ENCODE measurements at places on chromosomes 11 and 22. TPM values are rescaled to one million over a fixed set of nuclear protein-coding genes. Genes with fewer than 3 reads are reported as not detected.

C11orf87 gene
- total RNA-seq: 0.05 TPM

E2F8 gene
- total RNA-seq: 5.6 TPM

APOBEC3B gene
- total RNA-seq: 28.4 TPM

PTGDR2 gene
- total RNA-seq: not detected

ANO5 gene
- 2.2 TPM for total RNA-seq

NAALAD2 gene
- not detected for total RNA-seq

C11orf42 gene
- total RNA-seq: not detected

RASGRP2 gene
- 1.7 TPM for total RNA-seq

FXYD2 gene
- 16.3 TPM for total RNA-seq

MPZL3 gene
- total RNA-seq: 0.37 TPM

ROBO4 gene
- not detected for total RNA-seq

MOV10L1 gene
- total RNA-seq: 0.03 TPM

OR51B2 gene
- not detected for total RNA-seq

NXPE1 gene
- total RNA-seq: not detected

SLC22A6 gene
- not detected for total RNA-seq

NLRP10 gene
- total RNA-seq: not detected

TBX1 gene
- total RNA-seq: 4.2 TPM

FGF19 gene
- 0.12 TPM for total RNA-seq

BTBD18 gene
- not detected for total RNA-seq

DEFB131B gene
- not detected for total RNA-seq

CRYBA4 gene
- total RNA-seq: not detected

C11orf21 gene
- total RNA-seq: not detected

RAB38 gene
- 0.98 TPM for total RNA-seq

LMO2 gene
- total RNA-seq: 0.69 TPM

PDE2A gene
- 2.1 TPM for total RNA-seq

MGAT3 gene
- total RNA-seq: 0.91 TPM

MRGPRE gene
- total RNA-seq: 0.17 TPM

CHST1 gene
- total RNA-seq: 1.3 TPM

TBRG1 gene
- total RNA-seq: 16.3 TPM

BAIAP2L2 gene
- 7.8 TPM for total RNA-seq

TEX54 gene
- total RNA-seq: not detected

SYT7 gene
- 1.3 TPM for total RNA-seq

HIC2 gene
- total RNA-seq: 2.6 TPM

SCGB1C1 gene
- not detected for total RNA-seq

PATE4 gene
- not detected for total RNA-seq

ROBO3 gene
- total RNA-seq: 3.4 TPM

CRYBB2 gene
- not detected for total RNA-seq

Measured in A549 treated with Hydrocortisone at 1 μM for 4 hours (cell line).